Stimulated activated CD8-positive, alpha-beta memory T cell treated with anti-CD3 and anti-CD28 coated beads, Interleukin-4, amount 100 ng/mL, for 4 hours (primary cell): ENCODE measurements at places on chromosomes 16 and 17.

GRCh38 chr17:65297384-65297783 is 160.2 kb downstream of the RGS9 start:
- no peak for DNase-seq

DNA sequence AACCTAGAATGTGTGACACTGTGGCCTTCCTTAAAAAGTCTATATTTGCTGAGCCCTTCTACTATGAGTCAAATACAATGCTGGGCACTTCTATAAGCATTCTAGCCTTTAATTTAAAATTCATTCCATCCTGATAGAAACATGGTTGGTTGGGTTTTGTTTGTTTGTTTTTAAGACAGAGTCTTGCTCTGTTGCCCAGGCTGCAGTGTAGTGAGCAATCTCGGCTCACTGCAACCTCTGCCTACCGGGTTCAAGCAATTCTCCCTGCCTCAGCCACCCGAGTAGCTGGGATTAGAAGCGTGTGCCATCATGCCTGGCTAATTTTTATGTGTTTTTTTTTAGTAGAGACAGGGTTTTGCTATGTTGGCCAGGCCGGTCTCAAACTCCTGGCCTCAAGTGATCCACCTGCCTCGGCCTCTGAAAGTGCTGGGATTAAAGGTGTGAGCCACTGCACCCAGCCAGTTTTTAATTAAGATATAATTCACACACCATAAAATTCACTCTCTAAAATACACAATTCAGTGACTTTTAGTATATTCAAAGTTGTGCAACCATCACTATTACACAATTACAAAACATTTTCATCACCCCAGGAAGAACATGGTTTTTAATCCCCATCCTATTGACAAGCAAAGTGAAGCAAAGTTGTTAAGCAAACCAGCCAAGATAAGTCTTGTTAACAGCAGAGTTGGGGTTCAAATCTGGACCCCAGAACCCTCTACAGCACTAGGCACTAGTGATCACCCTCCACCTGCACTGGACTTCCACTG is 42.8 kb downstream of the CMTM4 start:
- no peak for DNase-seq

GRCh38 chr17:38604479-38605403 is 1.0 kb downstream of the SRCIN1 start:
- no peak for DNase-seq

- DNase-seq = no peak
Observed at GRCh38 chr17:63514974-63515373, 8.2 kb upstream of the KCNH6 start.

GRCh38 chr16:87198328-87198832 is 118.8 kb downstream of the C16orf95 start:
- no peak for DNase-seq

- no peak for DNase-seq
Observed at GRCh38 chr17:65634533-65634932, 73.1 kb upstream of the AXIN2 start.

- DNase-seq = no peak
Observed at GRCh38 chr17:50629902-50630301, 4.8 kb upstream of the ABCC3 start.

DNA sequence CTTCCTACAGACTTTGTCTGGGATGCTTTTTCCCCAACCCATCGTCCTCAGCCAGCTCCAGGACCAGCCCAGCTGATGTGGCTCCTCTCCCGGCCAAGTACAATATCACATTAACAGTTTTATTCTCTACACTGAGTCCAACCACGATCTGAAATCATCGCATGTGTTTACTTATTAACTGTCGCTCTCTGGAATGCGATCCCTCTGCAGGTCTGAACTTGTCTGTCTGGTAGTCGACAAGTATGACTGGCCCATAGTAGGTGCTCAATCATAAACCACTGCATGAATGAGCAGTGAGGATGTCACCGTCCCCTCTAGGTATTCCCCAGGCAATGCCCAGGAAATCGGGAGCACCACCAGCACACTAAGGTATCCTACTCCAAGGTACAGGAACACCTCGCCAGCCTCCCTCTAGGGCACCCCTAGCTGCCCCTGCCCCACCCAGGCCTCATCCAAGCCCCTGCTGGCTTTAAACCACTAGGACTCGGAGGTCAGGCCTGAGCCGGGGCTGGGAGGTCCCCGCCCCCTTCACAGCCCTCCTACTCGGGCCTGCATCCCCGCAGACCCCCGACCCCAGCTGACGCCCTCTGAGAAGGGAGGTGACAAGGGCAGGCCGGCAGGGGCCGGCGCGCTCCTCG is 27.7 kb downstream of the RTN4RL1 start:
- DNase-seq = no peak

- DNase-seq = no peak
Observed at GRCh38 chr16:57675741-57676551, 7.8 kb downstream of the ADGRG3 start.

- DNase-seq = no peak
Observed at GRCh38 chr16:65113441-65113840, 8.4 kb downstream of the CDH11 start.

DNA sequence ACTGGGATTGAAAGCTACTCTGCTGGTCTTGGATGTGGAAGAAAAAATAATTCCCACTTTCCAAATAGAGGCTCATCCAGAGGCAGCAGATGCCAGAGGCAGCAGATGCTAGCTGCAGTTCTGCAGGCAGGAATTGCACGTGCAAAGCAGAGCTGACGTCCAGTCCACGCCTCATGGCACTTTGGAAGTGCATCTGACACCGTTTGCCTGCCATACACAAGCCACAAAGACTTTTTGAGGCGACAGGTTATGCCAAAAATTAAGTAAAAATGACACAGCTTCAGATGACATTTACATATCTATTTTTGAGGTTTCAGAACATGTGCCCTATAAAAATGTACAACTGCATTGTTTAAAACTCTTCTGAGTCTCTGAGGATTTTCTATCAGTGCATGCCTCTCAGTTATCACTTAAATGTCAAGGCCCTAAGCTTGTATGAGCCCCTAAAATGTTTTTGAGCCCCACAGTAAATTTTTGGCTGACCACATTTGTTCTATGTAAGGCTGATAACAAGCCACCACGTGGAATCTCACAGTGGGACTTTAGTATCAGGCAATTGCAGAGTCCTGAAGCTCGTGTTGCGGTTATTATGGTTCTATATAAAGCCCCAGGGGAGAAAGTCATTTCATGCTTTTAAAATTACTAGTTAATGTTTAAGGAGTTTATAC is 239.2 kb downstream of the PRKCA start:
- no peak for DNase-seq

GRCh38 chr16:23505180-23505665 is 5.1 kb downstream of the GGA2 start:
- no peak for DNase-seq

GRCh38 chr17:8844229-8845218 is 22.9 kb downstream of the PIK3R6 start:
- no peak for DNase-seq

DNA sequence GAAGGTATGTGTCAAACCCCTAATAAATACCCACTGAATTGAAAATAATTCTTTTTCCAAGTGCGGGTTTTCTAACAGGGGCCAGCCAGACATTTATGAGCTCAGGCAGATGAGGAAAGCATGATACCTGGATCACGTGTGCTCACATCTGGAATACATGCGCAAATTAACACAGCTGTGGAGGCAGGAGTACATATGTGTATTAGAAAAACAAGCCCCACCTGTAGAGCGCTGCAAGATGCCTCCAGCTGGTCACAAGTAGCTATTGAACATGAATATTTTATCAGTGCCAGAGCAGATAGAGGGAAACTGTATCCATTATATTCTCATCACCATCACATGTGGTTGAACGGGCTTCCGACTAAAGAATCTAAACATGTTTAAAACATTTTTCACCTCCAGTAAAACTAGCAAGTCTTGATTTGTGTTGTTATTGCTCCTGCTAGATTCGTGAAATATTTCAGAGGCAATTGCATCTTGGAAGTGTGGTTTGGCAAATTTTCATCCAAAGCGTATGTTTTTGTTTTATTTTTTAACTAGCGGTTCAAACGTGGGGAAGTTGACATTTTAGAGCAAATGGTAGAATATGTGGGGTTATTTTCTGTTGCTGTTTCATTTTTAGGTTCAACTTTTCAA is 482.8 kb downstream of the CDH13 start:
- no peak for DNase-seq

DNA sequence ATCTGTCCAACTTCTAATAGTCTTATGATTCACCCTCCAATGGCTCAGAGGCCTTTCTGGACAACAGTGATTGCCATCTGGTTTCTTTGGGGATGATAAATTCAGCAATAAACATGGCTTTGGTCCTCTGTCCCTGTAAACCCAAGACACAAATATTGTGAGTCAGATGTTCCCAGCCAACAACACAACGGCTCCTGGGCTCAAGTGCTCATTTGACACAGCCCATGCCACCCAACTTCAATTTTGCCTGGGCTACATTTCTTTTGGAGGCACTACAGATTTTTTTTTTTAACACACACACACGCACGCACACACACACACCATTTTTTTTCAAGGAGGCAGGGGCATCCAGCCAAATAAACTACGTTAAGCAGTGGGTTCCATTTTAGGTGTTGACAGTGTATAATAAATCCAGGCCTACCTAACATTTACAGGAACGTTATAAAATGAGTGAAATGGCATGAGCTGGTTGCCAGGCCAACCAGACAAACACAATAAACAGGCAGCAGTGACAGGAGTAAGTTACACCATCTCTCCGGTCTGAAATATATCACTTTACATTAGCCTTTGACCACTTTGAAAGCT is 939.9 kb upstream of the SOX9 start:
- DNase-seq = no peak

GRCh38 chr17:74097450-74098135 is 105.9 kb upstream of the RPL38 start:
- DNase-seq = no peak

- DNase-seq = no peak
Observed at GRCh38 chr16:89827383-89828198, 684 bp upstream of the SPIRE2 start.

DNA sequence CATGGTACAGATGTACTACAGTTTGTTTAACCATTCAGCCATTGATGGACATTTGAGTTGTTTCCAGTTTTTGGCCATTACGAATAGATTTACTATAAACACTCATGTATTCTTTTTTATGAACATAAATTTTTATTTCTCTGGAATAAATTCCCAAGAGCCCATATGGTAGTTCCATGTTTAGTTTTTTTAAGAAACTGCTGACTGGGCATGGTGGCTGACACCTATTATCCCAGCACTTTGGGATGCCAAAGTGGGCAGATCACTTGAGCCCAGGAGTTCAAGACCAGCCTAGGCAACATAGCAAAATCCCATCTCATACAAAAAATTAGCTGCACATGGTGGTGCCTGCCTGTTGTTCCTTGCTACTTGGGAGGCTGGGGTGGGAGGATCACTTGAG is 30.3 kb downstream of the PRAC1 start:
- DNase-seq = no peak

DNA sequence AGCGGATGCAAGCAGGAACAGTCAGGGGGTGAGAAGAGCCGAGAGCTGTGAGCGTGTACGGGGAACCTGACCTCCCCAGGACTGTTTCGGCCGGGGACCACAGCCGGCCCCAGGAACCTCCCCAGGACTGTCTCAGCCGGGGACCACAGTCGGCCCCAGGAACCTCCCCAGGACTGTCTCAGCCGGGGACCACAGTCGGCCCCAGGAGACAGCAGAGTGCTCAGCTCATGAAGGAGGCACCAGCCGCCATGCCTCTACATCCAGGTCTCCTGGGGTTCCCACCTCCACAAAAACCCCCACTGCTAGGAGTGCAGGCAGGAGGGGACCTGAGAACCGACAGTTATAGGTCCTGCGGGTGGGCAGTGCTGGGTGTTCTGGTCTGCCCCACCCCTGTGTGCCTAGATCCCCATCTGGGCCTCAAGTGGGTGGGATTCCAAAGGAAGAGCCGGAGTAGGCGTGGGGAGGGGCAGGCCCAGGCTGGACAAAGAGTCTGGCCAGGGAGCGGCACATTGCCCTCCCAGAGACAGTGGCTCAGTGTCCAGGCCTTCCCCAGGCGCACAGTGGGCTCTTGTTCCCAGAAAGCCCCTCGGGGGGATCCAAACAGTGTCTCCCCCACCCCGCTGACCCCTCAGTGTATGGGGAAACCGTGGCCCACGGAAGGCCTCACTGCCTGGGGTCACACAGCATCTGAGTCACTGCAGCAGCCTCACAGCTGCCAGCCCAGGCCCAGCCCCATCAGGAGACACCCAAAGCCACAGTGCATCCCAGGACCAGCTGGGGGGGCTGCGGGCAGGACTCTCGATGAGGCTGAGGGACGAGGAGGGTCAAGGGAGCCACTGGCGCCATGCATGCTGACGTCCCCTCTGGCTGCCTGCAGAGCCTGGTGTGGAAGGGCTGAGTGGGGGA is 4.3 kb downstream of the RHBDF1 start:
- no peak for DNase-seq

GRCh38 chr16:49554681-49555080 is 181.1 kb downstream of the C16orf78 start:
- DNase-seq = no peak

GRCh38 chr16:84443166-84443802 is 61.2 kb downstream of the MEAK7 start:
- no peak for DNase-seq

DNA sequence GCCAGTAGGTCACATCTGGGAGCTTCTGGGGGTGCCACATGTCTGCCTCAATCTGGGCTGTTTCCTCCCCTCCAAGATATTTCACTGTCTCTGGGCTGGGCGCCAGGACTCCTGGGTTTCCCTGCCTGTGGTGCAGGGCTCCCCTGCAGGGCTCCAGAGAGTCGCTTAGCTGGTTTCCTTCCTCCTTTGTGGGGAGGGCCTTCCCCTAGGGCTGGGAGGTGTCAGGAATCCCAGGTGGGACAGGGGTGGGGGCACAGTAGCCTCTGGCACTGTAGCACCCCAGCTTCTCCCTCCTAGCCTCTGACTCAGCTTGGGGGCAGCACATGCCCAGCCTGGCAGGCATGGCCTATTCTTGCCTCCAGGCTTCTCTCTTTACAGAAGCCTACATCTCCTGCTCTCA is 2.6 kb downstream of the RARA start:
- no peak for DNase-seq

DNA sequence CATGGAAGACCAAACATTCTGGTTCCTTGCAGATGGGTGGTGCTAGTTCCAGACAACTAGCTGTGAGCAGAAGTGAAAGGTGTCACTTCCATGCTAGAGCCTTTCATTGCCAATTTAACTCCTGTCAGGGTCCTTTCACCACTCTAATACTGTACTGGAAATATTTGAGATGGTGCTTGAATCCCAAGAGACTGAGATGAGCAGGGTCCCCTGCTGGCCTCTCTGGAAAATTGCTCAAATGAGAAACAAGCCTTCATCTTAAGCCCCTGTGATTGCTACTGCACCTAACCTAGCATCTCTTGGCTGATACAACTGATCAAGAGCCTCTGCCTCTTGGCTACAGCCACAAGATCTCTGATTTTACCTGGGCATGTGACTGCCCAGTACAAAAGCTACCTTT is 7.4 kb upstream of the VAC14 start:
- DNase-seq = no peak

- DNase-seq = no peak
Observed at GRCh38 chr17:18025241-18025944, 13.6 kb downstream of the ATPAF2 start.

- no peak for DNase-seq
Observed at GRCh38 chr16:12240036-12240435, 263.5 kb downstream of the SNX29 start.
